ENCODE measurements at places on chromosomes 11 and 22. TPM values are rescaled to one million over a fixed set of nuclear protein-coding genes. Genes with fewer than 3 reads are reported as not detected.

- H3K27me3 ChIP-seq: no peaks in the 10 kb centered on the region
- no peak overlapping the region for H3K4me3 ChIP-seq
- no peak overlapping the region for H3K27ac ChIP-seq
- no peaks in the 10 kb centered on the region for H3K36me3 ChIP-seq
- H3K4me1 ChIP-seq: no peaks in the 10 kb centered on the region
- DNase-seq: no peak
Measured at GRCh38 chr22:30994960-30995359, 25.9 kb downstream of the TUG1 start.

DNA sequence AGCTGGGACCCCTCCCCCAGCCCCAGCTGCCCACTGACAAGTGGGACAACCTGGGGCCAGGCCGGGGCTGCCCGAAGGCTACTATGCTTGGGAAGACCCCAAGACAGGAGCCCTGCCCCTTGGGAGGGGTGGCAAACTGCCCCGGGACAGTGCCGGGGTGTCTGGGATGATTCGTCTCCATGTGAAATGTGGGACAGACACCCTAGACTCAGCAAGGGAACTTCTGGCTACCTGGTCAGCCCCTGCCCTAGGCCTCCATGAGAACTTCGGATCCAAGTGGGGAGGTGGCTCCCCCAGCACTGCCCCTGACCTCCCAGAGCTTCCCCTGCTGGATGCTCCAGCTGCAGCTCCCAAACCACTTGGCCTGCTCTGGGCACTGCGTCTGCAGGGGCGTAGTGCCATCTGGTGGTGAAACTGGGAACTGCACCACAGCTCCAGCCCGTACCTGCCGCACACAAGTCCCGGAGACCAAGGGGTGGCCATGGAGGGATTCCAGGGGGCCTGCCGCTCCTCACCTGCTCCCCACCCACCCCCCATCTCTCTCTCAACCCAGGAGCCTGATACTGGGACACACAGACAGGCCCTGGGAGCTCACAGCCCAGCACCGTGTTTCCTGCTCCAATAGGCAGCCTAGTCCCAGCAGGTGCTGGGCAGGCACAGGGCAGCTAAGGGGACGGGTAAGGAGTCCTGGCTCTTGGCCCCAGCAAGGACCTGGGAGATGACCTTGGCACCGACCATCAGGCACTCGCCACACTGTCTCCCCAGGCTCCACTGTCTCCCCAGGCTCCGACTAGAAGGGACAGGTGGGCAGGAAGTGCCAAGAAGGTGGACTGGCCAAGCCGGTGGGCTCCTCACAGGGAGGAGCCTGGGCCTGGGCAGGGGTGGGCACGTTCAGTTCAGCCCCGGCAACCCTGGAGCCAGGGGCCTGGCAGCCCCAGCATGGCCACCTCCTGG is 194.1 kb downstream of the IGLL1 start:
- H3K4me1 ChIP-seq: no peaks in the 10 kb centered on the region
- no peak overlapping the region for H3K4me3 ChIP-seq
- no peak overlapping the region for H3K27ac ChIP-seq
- DNase-seq: peak; percentile 83

The CAVIN3 gene
- 71.8 TPM for total RNA-seq

- H3K4me1 ChIP-seq: no peaks in the 10 kb centered on the region
- no peak overlapping the region for H3K4me3 ChIP-seq
- no peaks in the 10 kb centered on the region for H3K27me3 ChIP-seq
- no peaks in the 10 kb centered on the region for H3K36me3 ChIP-seq
- DNase-seq: no peak
Measured at GRCh38 chr22:49550766-49551362, 276.8 kb downstream of the BRD1 start.

GRCh38 chr11:114774599-114775361 is 96.5 kb downstream of the NXPE2 start:
- H3K27ac ChIP-seq: no peak overlapping the region
- H3K27me3 ChIP-seq: no peaks in the 10 kb centered on the region
- H3K4me3 ChIP-seq: no peak overlapping the region
- peaks cover 4% of the 10 kb centered on the region for H3K4me1 ChIP-seq

DNA sequence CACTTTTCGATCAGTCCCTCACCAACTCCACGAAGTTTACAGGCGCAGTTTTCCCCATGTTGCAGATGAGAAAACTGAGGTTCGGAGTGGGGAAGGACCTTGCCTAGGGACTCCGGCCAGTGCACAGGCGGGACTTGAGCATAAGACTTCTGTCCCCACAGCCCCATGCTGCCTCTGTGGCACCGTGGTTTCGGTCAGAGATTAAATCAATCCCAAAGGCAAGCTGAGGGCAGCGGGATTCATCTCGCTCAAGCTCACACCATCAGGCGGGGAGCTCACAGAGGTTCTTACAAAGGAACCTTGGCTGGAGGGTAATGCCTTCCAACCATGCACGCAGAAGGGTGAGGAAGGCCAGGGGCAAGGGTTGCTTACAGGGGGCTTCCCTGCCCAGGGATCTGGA is 115.5 kb downstream of the PHF21B start:
- no peaks in the 10 kb centered on the region for H3K4me1 ChIP-seq
- H3K4me3 ChIP-seq: no peak overlapping the region
- H3K27ac ChIP-seq: no peak overlapping the region
- no peak for DNase-seq
- no peaks in the 10 kb centered on the region for H3K27me3 ChIP-seq

The KCNJ4 gene
- 27.5 TPM for total RNA-seq

DNA sequence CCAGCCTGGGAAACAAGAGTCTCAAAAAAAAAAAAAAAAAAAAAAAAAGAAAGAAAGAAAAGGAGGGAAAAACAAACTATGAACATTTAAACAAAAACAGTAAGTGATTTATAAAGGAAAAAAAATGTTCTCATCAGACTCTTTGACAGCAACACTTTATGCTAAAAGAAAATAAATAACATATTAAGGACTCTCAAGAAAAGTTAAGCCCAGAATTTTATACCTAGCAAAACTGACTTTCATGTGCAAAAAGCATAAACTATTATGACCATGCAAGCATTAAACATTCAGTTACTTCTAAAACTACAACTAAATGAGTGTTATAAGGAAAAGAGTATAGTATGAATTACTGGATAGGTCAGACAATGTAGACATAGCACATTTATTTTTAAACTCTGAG is 68.4 kb downstream of the FBLN1 start:
- H3K27ac ChIP-seq: no peak overlapping the region
- H3K27me3 ChIP-seq: no peaks in the 10 kb centered on the region
- H3K4me3 ChIP-seq: no peak overlapping the region

The DBX1 gene
- total RNA-seq: not detected

GRCh38 chr11:89458716-89459115 is 32.5 kb downstream of the NOX4 start:
- no peaks in the 10 kb centered on the region for H3K36me3 ChIP-seq
- no peak overlapping the region for H3K4me3 ChIP-seq
- DNase-seq: no peak
- H3K4me1 ChIP-seq: no peaks in the 10 kb centered on the region
- no peak overlapping the region for H3K27ac ChIP-seq
- no peaks in the 10 kb centered on the region for H3K27me3 ChIP-seq

DNA sequence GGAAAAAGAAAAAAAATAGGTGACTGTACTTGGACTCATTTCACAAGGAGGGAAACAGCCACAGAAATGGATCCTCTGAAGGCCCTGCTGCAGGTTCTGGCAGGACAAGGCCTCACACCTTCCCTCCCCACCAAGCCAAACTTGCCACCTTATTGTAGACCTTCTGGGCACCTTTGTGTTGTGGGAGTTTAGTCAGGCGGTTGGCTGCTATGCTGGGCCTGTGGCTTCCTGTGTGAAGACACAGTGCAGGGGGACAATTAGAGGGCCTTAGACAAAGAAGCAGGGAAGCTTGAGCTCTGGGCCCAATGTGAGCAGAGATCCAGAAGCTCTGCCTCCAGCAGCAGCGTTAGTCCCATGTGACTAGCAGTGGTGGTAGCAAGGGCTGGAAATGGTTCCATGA is 4.2 kb downstream of the RAB1B start:
- H3K4me1 ChIP-seq: peaks cover 7% of the 10 kb centered on the region
- no peak overlapping the region for H3K4me3 ChIP-seq
- peaks cover 33% of the 10 kb centered on the region for H3K36me3 ChIP-seq
- no peak overlapping the region for H3K27ac ChIP-seq

DNA sequence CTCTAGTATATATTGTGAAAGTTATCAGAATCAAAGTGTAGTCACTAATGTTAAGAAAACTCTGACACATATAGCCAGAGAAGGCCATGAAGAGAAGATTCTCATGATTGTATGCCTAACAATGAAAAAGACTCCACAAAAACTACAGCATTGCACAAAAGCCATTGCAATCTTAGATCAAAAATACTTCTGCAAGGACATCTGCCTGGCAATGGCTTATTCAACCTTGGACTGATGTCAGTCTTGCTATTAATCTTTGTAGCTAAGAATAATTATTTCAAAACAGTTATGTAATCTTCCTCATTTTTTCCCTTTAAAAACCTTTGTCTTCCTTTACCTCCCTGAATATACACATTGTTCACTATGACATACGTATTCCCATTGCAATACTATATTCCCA is 55.3 kb upstream of the SLC36A4 start:
- DNase-seq: no peak

DNA sequence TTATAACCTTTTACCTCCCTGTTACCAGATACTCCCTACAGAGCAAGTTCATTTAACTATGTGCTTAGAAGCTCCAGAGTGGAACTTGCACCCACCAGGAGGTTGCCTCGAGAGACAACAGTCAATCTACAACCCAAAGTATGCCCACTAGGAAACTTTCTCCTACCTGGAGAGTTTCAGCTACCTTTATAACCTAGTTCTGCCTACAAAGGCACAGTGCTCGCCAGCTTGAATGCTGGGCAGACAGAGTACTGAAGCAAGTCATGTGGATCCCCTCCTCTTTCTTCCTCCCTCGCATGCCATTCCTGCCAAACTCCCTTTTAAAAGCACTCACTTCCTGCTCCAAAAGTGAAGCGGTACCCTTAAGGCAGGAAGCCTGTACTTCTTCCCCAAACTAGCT is 258.9 kb downstream of the SWAP70 start:
- H3K27me3 ChIP-seq: no peaks in the 10 kb centered on the region
- H3K4me3 ChIP-seq: no peak overlapping the region
- no peak overlapping the region for H3K27ac ChIP-seq
- no peaks in the 10 kb centered on the region for H3K4me1 ChIP-seq

The CRYBB2 gene
- not detected for total RNA-seq

The OR51B2 gene
- total RNA-seq: not detected

The KRTAP5-8 gene
- total RNA-seq: not detected

The OR6A2 gene
- total RNA-seq: 0.11 TPM

The TMEM134 gene
- total RNA-seq: 166 TPM

DNA sequence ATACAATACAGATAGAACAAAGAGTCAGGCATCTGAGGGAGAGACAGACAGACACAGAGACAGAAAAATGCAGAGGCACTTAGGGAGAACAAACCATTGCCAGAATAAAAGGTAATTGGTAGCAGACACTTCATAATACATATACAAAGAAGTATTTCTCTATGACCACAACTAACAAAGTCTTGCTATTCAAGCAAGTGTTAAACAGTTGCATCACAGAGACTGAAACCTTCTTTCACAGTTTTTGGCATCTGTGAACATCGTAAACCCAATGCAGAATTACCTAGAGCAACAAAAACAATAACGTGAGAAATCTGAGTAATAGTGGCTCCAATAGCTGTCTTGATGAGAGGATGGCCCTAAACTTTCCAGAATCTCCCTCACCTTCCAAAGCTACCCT is 116.4 kb downstream of the BLID start:
- H3K27ac ChIP-seq: no peak overlapping the region
- no peak overlapping the region for H3K4me3 ChIP-seq
- H3K36me3 ChIP-seq: no peaks in the 10 kb centered on the region
- H3K27me3 ChIP-seq: no peaks in the 10 kb centered on the region
- no peaks in the 10 kb centered on the region for H3K4me1 ChIP-seq

The GLB1L2 gene
- 2.0 TPM for total RNA-seq

The VSIG2 gene
- not detected for total RNA-seq
